ENCODE measurements at places on chromosomes 3 and 15. TPM values are rescaled to one million over a fixed set of nuclear protein-coding genes. Genes with fewer than 3 reads are reported as not detected.

GRCh38 chr3:65549626-65549959 lies 489.1 kb downstream of the MAGI1 start:
- peaks cover 31% of the 10 kb centered on the region for H3K4me1 ChIP-seq
- H3K4me3 ChIP-seq, result peak overlapping the region; percentile 65
- H3K36me3 ChIP-seq, result peaks cover 3% of the 10 kb centered on the region

GRCh38 chr3:61008153-61008997 lies 242.9 kb downstream of the FHIT start:
- H3K4me3 ChIP-seq, result no peak overlapping the region
- no peak for DNase-seq

GRCh38 chr3:136149667-136150066 lies 46.5 kb downstream of the MSL2 start:
- peaks cover 35% of the 10 kb centered on the region for H3K4me1 ChIP-seq
- no peak overlapping the region for H3K4me3 ChIP-seq
- H3K36me3 ChIP-seq, result peaks cover 59% of the 10 kb centered on the region
- H3K27ac ChIP-seq, result peak overlapping the region; percentile 37
- no peaks in the 10 kb centered on the region for H3K27me3 ChIP-seq

GRCh38 chr3:193874512-193874911 lies 261.4 kb upstream of the HES1 start:
- peaks cover 89% of the 10 kb centered on the region for H3K4me1 ChIP-seq
- H3K4me3 ChIP-seq, result no peak overlapping the region
- peaks cover 26% of the 10 kb centered on the region for H3K36me3 ChIP-seq
- H3K27ac ChIP-seq, result no peak overlapping the region

- no peak for DNase-seq
- peaks cover 38% of the 10 kb centered on the region for H3K4me1 ChIP-seq
- no peak overlapping the region for H3K4me3 ChIP-seq
- H3K36me3 ChIP-seq, result peaks cover 5% of the 10 kb centered on the region
- H3K27ac ChIP-seq, result peak overlapping the region; percentile 65
Observed at GRCh38 chr3:161348796-161349400, 22.4 kb downstream of the SPTSSB start.

GRCh38 chr15:90720131-90720530 lies 3.0 kb downstream of the BLM start:
- no peak for DNase-seq
- H3K4me3 ChIP-seq, result no peak overlapping the region
- H3K27me3 ChIP-seq, result no peaks in the 10 kb centered on the region
- H3K27ac ChIP-seq, result no peak overlapping the region
- peaks cover 26% of the 10 kb centered on the region for H3K4me1 ChIP-seq

DNA sequence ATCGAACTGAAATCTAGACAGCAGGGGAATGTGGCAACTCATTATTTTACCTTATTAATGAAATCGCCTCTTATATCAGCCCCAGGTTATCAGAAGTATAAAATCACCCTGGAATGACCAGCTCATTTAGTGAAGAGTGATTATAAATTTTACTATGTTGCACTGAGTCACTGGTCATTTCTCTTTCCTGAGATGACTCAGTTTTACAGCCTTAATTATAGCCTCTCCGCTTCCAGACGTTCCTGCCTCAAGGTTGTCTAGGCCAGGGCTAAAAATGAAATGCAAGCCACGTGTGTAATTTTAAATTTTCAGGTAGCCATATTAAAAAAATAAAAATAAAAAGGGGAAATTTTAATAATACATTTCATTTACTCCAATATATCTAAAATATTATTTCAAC lies 33.3 kb downstream of the DET1 start:
- no peaks in the 10 kb centered on the region for H3K36me3 ChIP-seq
- no peak overlapping the region for H3K4me3 ChIP-seq
- H3K27ac ChIP-seq, result no peak overlapping the region

DNA sequence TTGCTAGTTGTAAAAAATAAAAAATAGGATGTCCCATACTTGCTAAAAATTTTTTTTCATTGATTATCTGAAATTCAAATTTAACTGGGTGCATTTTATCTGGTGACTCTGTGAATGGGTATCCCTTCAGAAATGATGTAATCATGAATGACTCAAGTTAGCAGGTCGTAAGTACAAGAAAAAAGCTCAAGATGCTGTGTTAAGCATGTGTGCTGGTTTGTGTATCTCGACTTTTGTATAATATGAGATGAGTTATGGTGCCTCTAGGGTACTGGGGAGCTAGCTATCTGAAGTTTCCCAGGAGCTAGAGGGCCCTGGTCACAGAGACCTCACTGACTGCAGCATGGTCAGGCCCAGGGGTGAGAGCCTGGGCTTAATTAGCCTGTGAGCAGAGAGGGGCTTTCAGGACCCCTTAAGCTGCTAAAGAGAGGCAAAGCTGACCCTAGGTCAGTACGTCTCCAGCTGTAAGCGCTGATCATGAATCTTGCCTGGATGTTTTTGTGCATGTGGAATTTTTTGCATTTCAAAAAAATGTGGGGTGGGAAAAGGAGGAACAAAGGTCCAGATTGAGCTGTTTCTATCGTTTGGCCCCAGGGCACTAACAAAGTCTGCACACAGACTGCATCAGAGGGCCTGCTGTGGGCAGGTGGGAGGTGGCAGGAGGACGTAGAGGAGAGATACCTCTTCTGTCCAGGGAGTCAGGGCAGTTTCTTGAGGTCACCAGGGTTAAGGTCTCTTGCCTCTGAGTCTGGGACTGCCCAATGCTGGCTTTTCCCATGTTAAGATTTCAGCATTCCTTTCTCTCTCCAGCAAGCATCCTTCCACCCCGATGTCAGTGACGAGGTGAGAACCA lies 233.2 kb upstream of the TPM1 start:
- H3K27me3 ChIP-seq, result no peaks in the 10 kb centered on the region
- H3K36me3 ChIP-seq, result peaks cover 4% of the 10 kb centered on the region
- no peak for DNase-seq
- H3K27ac ChIP-seq, result peak overlapping the region; percentile 18
- peaks cover 46% of the 10 kb centered on the region for H3K4me1 ChIP-seq

DNA sequence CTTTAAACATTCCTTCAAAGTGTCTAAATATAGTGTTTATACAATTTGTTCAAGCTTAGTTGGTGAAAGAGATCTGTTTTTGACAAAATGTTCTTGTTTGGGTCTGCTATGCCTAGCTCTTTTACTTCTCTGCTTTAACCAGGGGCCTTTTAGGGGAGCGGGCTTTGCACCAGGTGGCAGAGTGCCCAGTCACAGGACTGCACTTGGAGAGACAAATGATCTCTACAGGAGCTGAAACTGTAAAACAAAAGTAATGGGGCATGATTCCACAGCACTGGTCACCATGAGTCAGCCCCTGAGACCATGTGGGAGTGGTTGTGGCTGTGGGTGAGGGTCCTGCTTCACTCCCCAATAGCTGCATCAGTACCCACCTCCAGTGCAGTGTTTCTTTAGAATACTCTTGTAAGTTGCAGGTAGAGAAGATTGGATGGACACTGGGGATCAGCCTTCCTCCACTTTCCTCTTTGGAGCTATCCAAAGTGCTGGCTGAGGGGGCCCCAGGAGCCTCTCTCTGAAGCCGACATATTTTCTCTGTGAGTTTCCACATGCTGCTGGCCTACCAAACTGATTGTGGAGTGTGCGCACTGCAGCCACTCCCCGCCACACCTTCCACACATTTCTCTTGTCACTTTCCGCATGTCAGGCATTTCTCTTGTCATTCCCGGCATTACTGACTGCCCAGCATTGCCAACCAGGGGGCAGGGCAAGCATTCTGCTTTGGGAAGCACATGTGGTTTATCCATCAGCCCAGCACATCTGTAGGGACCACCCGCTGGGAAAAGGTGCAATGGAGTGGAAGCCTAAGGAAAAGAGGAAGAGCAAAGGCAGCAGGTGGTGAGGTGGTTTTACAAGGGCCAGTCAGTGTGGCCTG lies 110.0 kb downstream of the EPHB1 start:
- H3K27ac ChIP-seq, result no peak overlapping the region
- peaks cover 89% of the 10 kb centered on the region for H3K27me3 ChIP-seq
- no peaks in the 10 kb centered on the region for H3K36me3 ChIP-seq
- no peak for DNase-seq
- H3K4me1 ChIP-seq, result no peaks in the 10 kb centered on the region

FETUB gene
- total RNA-seq, result not detected

MEX3B gene
- 2.0 TPM for total RNA-seq
